ENCODE measurements at places on chromosomes 6 and 20.
A peak's percentile ranks its signal among the peaks of the same experiment; 100 is the strongest.

DNA sequence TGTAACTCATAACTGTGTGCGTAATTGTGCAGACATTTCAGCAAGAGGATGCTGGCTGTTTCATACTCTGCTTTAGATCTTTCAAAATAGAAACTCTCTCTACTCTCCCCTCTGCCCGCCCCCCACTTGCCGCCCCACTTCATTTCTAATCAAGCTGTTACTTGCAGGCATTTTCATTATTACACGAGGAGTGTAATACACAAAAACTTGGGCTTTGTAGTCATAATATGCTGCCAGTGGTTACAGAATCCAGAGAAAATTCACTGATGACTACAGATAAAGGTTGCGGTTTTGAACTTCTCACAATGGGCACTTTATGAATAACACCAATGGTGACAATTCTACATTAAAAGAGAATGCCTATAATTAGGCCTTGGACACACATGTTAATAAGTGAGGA is 194.0 kb upstream of the POU3F2 start:
- no peak for DNase-seq

- no peak for DNase-seq
Measured at GRCh38 chr6:158572653-158573541, 13.0 kb downstream of the TMEM181 start.

DNA sequence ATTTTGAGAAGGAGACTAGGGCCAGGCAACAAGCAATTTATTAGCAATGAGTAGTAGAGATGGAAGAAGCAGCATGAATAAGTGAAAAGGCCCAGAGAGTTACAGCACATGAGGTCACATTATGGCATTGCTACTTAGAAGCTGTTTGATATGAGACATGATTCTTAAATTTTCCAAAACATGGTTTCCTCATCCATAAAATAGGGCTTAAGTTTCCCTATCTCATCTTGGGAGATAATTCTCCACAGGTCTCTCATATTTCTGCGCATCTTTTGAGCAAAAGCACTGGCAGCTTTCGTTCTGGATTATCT is 656.1 kb downstream of the EPHA7 start:
- no peak for DNase-seq

DNA sequence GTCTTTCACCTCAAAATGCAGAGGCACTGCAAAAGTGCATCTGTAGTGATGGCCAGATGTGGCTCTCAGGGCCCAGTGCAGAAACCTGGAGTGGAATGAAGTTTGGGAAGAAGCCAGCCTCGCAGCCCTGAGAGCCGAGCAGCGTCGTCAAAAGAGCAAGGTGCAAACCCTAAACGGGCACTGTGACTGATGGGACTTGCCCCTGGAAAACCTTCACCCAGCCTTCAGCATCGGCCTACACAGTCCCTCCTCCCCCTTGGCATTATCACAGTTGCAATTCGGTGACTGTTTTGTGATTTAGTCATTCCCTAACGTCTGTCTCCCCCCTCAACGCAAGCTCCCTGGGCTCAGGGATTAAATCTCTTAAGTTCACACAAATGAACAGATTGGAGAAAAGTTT is 38.6 kb downstream of the TAF4 start:
- DNase-seq: no peak

DNA sequence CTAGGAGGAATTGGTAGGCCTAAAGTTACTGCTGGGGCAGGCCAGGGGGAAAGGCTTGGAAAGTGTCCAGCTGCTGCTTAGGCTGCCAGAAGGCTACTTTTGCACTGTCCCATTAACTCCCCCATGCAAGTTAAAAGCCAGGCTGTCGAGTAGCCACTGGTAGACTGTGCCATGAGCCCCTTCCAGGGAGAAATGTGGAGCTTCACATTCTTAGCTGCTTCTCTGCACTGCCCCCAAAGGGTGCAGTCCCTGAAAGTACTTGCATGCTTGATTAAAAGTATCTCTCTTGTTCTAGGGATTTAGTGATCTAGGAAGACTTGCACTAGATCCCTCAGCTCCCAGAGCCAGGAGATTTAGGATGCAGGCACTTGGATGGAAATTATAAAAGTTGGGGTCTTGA is 57.3 kb downstream of the CDC5L start:
- no peak for DNase-seq

DNA sequence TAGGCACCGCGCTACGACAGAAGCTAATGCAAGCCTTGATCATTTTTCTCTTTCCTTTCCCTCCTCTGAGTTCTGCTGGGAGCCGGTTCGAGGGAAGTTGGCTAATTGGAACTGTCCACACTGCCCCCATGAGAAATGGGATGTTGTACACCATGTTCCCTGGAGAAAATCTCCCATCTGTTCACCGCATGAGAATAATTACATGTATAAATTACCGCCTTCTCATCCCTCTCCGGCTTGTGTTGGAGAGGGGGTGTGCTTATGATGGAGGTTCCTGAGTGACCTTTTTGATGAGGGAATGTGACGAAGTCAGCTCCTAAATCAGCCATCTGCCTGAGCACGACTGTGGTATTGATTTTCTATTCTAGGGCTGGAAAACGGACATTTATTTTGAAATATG is 320.2 kb upstream of the SULF2 start:
- no peak for DNase-seq

DNA sequence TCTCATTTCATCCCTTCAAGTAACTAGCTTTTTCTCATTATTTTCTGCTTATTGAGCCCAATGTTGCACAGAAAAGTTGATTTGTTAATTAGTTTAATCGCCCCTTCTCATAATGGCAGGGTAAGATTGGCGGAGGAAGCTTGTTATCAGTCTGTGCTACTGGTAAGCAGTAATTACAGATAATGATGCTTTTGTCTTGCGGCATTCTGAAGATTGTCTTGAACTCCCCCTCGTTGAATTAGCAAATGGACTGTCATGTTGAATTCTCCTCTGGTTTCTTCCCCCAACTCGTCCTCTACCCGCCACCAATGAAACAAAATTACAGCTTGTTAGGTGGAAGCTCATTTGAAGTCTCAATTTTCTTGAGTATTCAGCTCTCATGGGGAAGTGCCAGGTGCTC is 39.4 kb downstream of the PRDM13 start:
- DNase-seq: no peak

DNA sequence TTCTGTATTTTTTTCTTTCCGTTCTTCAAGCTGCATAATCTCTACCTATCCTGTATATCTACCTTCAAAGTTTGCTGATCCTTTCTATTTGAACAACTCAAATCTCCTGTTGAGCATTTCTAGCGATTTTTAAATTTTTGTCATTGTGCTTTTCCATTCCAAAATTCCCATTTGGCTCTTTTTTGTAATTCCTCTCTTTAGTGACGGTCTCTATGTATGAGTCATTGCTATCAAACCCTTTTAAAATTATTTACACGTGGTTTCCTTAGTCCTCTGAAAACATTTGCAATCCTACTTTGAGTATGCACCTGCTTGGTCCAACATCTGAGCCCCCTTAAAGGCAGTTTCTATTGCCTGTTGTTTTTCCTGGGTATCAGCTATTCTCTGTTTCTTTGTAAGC is 100.5 kb upstream of the FOXC1 start:
- no peak for DNase-seq

DNA sequence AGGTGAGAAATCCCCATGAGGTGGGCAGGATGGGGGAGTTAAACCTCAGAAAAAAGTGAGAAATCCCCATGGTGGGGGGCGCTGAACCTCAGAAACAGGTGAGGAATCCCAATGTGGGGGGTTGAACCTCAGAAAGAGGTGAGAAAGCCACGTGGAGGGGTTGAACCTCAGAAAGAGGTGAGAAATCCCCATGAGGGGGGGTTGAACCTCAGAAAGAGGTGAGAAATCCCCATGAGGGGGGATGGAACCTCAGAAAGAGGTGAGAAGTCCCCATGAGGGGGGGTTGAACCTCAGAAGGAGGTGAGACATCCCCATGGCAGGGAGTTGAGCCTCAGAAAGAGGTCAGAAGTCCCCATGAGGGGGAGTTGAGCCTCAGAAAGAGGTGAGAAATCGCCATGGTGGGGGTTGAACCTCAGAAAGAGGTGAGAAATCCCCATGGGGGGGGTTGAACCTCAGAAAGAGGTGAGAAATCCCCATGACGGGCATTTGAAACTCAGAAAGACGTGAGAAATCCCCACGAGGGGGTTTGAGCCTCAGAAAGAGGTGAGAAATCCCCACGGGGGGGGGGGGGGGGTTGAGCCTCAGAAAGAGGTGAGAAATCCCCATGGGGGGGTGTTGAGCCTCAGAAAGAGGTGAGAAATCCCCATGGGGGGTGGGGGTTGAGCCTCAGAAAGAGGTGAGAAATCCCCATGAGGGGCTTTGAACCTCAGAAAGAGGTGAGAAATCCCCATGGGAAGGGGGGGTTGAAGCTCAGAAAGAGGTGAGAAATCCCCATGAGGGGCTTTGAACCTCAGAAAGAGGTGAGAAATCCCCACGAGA is 14.3 kb upstream of the GOPC start:
- peak; percentile 27 for DNase-seq

GRCh38 chr20:59645271-59645670 is 40.9 kb downstream of the PHACTR3 start:
- no peak for DNase-seq

DNA sequence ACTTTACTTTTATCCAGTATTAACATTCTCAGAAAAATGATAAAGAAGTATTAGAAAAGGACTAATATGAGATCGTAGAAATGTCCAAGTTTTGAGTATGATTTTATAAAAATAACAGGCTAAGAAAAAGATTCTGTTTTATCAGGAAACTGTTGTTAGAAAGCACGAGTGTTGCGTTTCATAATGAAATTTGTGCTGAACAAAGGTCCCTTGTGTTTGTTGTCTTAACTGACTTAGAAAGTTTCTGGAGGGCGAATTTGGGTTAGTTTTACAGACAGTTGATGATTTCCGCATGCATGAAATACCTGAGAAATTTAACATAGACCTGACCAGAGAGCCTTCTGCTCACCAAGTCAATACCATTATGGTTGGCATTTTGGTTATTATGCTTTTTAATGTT is 136.0 kb downstream of the FNDC1 start:
- DNase-seq: no peak

GRCh38 chr6:11387707-11388430 is 149.7 kb upstream of the TMEM170B start:
- no peak for DNase-seq

GRCh38 chr6:93453956-93454355 is 34.6 kb upstream of the EPHA7 start:
- DNase-seq: no peak

DNA sequence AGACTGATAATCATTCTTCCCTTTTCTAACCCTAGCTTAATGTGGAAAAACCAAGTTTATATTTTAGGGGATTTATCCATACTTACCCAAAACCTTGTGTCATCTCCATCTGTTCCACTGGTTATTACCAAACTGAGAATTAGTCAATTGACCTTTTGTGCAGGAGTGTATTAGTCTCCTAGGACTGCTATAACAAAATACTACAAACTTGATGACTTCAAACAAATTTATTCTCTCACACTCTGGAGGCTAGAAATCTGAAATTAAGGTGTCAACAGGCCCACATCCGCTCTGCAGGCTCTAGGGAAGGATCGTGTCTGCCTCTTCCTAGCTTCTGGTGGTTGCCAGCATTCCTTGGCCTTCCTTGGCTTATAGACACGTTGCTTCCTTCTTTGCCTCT is 12.7 kb upstream of the GMDS start:
- no peak for DNase-seq
